Stimulated activated CD8-positive, alpha-beta memory T cell treated with anti-CD3 and anti-CD28 coated beads, Interleukin-15, amount 100 ng/mL, for 48 hours (primary cell): ENCODE measurements at places on chromosomes 11 and 22.
A peak's percentile ranks its signal among the peaks of the same experiment; 100 is the strongest.

DNA sequence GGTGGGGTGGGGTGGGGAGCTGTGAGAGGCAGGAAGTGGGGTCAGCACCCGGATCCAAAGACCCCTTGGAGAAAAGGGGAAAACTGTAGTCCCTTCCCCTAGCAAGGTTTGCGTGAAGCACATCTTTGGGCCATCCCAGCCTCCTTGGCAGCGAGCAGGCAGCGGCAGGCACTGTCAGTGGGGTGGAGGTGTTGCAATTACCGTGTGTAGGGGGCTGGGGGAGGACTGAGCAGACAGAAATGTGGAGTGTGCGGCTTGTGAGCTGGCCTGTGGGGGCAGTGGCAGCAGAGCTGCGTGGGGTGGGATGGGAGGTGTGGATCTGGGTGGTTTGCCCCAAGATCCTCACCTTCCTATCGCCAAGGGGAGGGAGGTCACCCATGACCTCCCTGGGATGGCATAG lies 16.4 kb downstream of the DAGLA start:
- no peak for DNase-seq

DNA sequence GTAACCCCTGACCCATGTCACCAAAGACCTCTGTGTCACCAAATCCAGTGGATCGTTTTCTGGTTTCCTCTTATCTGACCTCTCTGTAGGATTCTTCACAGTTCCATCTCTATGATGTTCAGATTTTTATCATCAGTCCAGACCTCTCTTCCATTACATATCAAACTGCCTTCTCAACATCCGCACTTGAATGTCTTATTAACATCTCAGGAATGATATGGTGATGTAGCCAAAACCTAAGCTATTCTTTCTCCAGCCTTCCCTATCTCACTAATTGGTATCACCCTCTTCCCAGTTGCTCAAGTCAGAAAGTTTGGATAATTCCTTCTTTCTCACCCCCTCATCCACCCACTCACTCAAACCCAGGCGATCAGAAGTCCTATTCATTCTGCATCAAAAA lies 13.4 kb downstream of the APLNR start:
- DNase-seq = no peak

DNA sequence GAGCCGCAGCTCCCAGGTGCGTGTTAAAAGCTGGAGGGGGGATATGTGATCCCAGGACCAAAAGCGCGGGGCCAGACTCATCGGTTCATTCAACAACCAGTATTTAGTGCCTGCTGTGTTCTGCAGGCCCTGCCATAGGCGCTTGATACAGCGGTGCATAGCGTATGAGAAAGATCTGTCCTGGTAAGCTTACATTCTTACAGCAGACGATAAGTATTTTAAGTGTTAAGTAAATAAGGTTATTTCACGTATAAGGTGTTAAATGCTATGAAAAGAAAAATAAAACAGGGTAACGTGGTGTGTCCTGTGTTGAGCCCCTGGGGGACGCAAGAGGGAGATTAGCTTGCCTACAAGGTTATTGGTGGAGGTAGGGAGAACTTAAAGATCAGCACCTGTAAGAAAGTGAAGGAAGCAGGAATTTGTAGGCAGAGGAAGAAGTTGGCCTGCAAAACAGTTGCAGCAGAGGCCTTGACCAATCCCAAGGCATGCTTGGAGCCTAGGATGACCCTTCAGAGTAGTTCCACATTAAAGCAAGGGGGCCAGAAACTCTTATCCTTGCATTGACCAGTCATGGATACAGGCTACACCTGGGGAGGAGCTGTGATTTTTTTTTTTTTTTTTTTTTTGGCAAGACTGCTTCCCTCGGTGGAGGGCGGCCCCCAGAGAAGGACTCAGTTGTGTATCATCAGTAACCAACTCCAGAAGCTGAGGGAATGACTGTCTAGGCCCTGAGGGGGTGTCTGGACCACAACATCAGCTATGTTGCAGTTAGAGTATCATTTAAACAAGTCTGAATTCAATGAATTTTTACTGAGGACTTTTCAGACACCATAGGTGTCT lies 487 bp upstream of the LIPT2 start:
- DNase-seq = no peak

DNA sequence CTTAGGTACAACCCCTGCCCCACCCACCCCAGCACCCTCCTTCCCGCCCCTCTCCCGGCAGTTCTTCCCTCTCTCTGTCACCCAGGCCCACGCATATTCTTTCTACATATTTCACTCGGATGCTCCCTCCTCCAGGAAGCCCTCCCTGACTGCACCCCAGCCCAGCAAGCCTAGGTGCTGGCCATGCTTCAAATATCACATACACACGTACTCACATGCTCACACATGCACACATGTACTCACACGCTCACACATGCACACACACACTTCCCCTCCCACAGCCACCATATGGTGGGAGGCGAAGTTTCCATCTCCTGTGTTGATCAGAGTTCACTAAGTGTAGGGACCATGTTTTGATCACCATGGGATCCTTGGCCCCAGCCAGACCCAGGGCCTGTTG lies 90.4 kb downstream of the WNT7B start:
- DNase-seq = no peak

DNA sequence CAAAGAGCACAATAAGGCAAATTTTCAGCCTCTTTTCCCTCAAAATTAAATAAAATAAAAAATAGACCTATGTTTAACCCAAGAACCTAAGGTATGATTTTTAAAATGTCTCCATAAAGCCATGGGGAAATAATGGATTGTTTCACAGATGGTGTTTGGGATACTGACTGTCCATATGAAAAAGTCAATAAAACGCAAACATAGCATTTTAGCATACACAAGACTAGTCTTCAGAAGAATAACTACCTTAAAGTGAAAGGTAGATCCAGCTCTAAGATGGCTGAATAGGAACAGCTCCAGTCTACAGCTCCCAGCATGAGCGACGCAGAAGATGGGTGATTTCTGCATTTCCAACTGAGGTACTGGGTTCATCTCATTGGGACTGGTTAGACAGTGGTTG lies 16.1 kb downstream of the PTH start:
- no peak for DNase-seq

DNA sequence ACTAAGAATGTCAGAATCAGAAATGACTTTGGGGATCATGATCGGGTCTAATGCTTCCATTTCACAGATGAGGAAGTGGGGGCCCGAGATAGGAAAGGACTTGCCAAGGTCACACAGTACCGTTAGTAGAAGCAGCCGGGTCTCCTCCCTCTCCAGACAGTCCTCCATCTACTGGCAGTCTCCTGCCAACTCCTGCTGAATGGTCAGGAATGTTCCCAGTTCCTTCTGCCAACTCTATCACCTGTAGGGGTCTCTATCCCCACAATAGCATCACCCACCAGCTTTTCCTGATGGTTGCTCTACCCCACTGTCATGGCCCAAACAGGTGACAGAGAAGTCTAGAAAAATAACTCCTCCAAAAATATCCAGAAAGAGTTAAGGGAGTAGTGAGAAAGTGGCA lies 23.9 kb upstream of the CCDC86 start:
- no peak for DNase-seq

GRCh38 chr11:6229911-6230310 lies 4.5 kb downstream of the FHIP1B start:
- DNase-seq = no peak

GRCh38 chr11:59368238-59369022 lies 9.7 kb downstream of the OR5AN1 start:
- DNase-seq = no peak

DNA sequence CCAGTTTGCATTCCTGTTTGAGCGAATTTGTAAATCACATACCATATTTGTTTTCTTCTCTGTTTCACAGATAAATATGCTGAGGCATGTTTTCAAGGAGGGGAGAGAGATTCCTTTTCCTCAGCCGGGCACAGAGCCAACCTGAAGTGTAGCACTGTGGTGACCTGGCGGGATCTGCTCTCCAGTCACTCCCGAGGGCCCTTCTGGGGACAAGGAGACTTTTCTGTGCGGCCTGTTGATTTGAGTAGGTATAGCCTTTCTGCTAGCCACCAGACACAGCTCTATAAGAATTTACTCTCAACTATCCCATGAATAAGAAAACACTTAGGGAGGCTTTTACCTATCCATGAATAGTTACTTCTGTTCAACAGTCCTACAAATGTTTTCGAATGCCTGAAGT lies 63.5 kb upstream of the FDX1 start:
- DNase-seq = no peak

DNA sequence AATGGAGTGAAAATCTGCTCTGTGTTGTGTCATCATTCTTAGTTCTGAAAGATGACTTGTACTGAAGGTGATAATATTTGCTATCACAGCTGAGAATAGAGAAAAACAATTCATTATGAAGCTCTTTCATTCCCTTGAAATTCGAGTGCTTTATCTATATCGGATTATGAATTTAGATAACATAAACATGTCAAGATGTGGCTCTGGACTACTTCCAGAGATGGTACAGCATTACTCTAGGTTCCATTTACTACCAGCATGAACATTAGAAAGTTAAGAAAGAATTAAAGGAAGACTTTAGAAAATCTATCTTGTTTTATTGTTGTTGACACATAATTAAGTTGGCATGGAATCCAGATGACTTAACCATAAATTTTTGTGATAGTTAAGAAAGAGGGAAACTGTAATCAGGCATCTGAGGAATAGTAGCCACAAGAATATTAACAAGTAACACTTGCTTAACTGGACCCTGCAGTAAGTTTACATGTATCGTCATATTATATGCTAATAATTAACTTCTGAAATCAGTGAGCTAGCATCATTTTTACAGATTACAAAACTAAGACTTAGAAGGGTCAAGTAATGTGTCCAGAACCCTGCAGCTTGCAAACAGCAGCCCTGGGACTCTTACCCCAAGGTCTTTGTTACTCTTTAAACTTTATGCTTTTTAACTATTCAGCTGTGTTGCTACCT lies 182.6 kb downstream of the DDX10 start:
- no peak for DNase-seq

DNA sequence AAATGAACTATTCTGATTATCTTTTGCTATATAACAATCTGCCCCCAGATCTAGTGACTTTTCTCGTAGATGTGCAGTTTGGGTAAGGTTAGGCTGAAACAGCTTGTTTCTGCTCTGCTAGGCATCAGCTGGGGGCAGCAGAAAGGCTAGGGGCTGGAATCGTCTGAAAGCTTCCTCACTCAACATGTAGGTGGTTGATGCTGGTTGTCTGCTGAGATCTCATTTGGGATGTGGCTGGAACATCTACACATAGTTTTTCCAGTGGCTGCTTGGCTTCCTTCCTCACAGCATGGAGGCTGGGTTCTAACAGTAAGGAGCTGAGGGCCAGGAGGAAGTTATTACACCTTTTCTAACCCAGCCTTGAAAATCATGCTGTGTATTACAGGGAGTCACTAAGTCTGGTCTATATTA lies 30.2 kb downstream of the USP47 start:
- DNase-seq = no peak

- DNase-seq = no peak
These were observed 24.6 kb upstream of the CWF19L2 start for GRCh38 chr11:107482234-107482633.

DNA sequence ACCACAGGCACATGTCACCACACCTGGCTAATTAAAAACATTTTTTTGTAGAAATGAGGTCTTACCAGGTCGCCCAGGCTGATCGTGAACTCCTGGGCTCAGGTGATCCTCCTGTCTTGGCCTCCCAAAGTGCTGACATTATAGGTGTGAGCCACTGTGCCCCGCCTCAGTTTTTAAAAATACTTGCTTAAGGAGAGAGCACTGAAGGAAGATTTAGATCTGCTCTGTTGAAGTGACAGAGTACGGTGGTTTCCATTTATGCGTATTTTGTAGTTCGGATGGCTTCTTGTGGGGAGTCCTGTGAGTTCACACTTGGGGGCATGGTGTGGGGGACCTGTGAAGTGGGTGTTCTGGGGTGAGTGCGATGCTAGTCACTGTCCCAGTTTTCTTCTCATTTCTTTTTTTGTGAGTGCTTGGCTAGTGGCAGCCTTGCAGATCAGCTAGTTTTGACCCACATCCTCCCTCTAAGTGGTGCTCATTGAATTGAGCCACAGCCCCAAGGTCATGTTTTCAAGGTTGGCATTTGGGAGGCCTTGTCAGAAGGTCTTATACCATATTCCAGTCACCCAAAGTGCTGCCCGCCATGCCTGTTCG lies 31.5 kb downstream of the PTPRJ start:
- peak; percentile 73 for DNase-seq

GRCh38 chr11:32137869-32138268 lies 47.0 kb downstream of the RCN1 start:
- DNase-seq = no peak

DNA sequence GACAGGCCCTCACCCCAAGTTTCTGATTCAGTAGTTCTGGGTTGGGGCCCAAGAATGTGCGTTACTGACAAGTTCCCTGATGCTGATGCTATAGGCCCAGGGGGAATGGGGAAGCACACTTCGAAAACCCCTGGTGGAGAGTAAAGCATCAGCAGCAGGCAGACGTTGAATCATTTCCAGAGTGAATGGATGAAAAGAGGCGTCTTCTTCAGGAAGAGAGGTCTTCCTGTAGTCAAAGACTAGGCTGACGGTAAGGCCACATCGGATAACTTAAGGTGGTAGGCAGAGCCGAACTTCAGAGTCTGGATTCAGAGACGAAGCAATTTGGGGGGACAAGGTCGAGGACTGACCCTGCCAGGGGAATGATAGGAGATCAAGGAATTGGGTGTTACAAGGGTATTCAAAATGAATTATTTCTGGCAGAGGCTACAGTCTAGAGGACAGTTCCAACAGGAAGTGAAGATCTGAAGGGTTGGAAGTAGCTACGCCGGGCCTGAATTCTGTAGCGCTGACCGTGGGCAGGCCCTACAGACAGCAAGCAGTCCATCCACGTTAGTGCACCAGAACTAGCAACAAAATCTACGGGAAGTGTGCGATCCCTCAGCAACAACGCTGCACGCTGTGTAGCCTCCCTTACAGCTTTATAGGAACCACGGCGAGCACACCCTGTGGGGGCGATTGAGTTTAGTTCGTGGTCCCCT lies 862 bp upstream of the CENATAC start:
- DNase-seq = peak; percentile 35

DNA sequence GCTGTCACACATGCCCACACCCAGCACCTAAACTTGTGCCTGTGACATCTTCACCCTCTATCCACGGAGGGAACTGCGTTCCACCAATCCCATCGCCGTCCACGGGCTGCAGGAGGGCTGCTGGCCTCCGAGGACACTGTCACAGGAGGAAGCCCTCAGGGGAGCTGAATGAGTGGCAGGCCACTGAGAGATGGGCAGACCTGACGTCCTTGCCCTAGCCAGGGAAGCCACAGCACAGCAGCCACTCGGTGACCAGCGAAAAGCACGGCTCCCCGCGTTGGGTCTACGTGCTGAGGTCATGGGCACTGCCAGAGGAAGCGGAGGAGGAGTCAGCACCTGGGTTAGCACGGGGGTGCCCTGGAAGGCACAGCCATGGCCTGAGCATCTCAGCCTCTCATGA lies 50.5 kb downstream of the IGSF9B start:
- DNase-seq = no peak

GRCh38 chr11:68826726-68827125 lies 15.0 kb downstream of the CPT1A start:
- no peak for DNase-seq

DNA sequence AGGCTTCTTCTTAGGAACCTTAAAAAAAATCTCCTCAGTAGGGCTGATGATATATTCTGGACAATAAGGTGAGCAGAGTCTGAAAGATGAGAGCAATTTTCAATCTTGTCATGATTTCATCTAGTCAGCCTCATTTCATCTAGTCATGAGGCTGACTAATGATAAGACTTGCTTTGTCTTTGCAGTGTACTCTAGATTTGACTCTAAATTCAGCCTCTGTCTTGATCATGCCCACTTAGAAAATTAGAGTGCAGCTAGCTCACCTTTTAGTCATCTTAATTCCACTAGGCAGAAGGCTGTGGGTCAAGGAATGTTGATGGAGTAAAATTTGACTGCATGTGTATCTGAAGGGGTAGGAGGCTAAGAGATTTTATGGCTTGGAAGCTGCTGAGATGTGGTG lies 5.5 kb downstream of the EHF start:
- no peak for DNase-seq

GRCh38 chr22:21857481-21857914 lies 9.9 kb downstream of the MAPK1 start:
- no peak for DNase-seq
